ENCODE measurements at places on chromosomes 7 and 10. TPM values are rescaled to one million over a fixed set of nuclear protein-coding genes. Genes with fewer than 3 reads are reported as not detected.

GRCh38 chr10:74826142-74827044 lies at the start of gene KAT6B:
TSS of gene KAT6B (plus strand) at chr10:74826600. CDS start at chr10:74842858, 16,258 bp downstream.
- no peaks in the 10 kb centered on the region for H3K27me3 ChIP-seq
- peak within 1 kb of the TSS; percentile 90 for H3K4me3 ChIP-seq
- no peaks in the 10 kb centered on the region for H3K36me3 ChIP-seq

DNA sequence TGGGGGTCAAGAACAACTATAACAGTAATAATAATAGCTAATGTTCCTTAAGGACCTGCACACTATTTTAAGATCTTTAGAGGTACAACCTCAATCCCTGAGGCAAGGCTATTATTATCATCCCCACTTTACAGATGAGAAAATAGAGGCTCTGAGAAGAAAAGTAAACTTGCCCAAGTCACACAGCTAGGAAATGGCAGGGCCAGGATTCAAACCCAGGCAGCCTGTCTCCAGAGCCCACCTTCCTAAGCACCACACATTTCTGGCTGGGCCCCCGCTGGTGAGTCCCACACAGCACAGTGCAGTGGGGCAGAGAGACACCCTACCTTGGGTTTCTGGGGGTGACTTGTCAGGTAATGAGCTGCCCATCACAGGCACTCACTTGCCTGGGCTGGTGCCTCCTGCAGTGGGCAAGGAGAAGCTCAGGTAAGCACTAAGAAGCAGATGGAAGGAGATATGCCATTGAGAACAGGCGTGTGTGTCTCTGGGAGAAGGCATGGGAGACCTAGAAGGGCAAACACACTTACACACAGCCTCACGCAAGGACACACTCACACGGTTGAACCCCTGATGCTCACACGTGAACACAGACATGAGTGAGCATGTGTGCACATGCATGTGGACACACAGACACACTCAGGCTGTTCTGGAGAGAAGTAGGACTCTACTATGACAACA lies 104.4 kb upstream of the ZMIZ1 start:
- no peaks in the 10 kb centered on the region for H3K36me3 ChIP-seq
- H3K4me1 ChIP-seq: no peaks in the 10 kb centered on the region
- H3K4me3 ChIP-seq: no peak overlapping the region
- DNase-seq: no peak

DNA sequence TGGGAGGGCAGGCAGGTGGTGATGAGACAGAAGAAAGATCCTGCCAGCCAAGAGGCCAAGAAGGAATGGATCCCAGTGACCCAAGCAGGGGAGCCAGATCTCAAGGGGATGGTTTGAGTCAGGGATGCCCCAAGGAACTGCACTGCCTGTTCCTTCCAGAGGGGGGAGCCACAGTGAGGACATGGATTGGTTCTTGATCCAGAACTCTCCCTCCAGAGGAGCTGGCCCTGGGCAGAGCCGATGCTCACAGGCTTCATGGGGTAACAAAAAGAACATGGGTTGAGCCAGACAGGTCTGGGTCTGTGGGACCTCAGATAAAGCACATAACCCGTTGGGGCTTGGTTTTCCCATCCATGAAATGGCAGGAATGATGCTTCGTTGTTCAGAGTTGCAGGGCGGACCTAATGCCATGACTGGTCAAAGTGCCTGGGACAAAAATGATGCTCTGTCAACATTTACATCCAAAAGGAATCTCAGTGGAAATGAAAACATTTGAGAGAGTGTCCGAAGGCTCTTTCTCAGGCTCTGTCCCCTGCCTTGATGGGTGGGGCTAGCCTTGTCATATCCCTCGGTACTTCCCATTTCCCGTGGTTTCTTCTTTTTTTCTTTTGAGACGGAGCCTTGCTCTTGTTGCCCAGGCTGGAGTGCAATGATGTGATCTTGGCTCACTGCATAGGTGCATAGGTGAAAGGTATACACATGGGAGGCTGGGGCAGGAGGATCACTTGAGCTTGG lies 4.7 kb upstream of the DENND2A start:
- DNase-seq: no peak
- H3K4me3 ChIP-seq: no peak overlapping the region
- no peaks in the 10 kb centered on the region for H3K4me1 ChIP-seq
- H3K27ac ChIP-seq: no peak overlapping the region

DNA sequence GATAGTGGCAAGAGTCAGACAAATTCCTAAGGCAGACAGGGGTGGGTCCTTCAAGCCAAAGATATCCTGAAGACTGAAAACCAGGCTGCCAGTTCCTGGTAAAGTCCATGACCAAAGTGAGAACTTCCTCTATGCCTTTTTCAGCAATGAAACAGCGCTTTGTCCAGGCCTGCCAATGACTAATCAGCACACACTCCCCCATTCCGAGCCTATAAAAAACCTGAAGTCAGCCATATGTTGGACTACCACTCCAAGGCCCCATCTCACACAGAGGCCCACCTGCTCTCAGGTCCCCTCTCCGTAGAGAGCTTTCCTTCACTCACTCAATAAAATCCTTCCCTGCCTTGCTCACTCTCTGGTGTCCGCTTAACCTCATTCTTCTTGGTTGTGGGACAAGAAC lies 402.2 kb downstream of the ANKRD7 start:
- no peak overlapping the region for H3K4me3 ChIP-seq
- no peaks in the 10 kb centered on the region for H3K27me3 ChIP-seq
- DNase-seq: no peak
- no peaks in the 10 kb centered on the region for H3K4me1 ChIP-seq
- H3K27ac ChIP-seq: no peak overlapping the region

DNA sequence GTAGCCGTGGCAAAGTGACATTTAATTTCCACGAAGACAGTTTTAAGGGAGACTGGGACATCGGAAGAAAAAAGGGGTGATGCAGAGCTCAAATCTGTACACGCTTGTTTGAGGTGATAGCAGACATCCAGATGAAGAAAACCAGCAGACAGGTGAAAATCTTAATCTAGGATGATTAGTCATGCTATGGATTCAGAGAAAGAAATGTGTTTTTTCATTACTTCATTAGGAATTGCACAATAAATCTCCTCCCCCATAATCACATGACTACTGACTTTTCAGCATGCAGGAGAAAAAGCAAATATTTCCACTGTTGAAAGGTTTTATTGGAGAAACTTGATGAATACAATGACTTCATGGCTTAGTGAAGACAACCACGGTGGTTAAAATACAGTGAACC lies 2.5 kb downstream of the NUDT5 start:
- H3K36me3 ChIP-seq: no peaks in the 10 kb centered on the region
- DNase-seq: no peak
- H3K4me1 ChIP-seq: peaks cover 7% of the 10 kb centered on the region
- H3K27me3 ChIP-seq: no peaks in the 10 kb centered on the region

GRCh38 chr7:50939021-50939420 lies 156.3 kb upstream of the GRB10 start:
- no peak overlapping the region for H3K4me3 ChIP-seq
- H3K36me3 ChIP-seq: no peaks in the 10 kb centered on the region
- peaks cover 10% of the 10 kb centered on the region for H3K4me1 ChIP-seq
- H3K27me3 ChIP-seq: no peaks in the 10 kb centered on the region
- no peak for DNase-seq

GRCh38 chr7:123075838-123076467 lies 80.5 kb upstream of the TAS2R16 start:
- H3K4me3 ChIP-seq: no peak overlapping the region
- H3K4me1 ChIP-seq: no peaks in the 10 kb centered on the region

The ASB4 gene
- 0.83 TPM for total RNA-seq

The OR2A5 gene
- total RNA-seq: not detected
